ENCODE measurements at places on chromosomes 4 and X. TPM values are rescaled to one million over a fixed set of nuclear protein-coding genes. Genes with fewer than 3 reads are reported as not detected.

Gene HSFX2
- total RNA-seq, result 0.77 TPM

DNA sequence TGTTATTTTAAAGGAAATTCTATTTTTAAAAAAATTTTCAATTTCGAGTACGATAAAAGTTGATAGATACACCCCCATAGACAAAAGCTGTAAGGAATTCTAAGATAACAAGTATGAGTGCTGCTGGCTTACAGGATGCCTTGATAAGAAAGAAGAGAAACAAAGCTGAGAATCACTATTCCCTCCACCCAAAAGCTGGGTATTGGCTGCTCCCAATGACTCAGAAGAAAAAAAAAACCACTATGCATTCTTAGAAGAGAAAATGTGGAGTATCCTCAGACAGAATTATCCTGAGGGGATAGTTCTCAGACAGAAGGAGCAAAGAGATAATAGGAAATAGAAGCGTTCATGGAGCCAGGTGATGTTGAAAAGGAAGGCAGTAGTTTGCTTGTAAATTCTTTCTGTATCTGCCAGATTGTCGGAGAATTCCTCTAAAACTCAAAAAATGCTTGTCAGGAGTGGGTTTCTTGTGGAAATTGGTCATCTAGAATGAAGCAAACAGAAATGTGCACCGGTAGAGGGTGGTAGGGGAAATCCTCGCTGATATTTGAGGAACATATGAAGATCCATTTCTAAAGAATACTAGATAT is 217.5 kb upstream of the ADAMTS3 start:
- no peaks in the 10 kb centered on the region for H3K36me3 ChIP-seq
- no peak overlapping the region for H3K4me3 ChIP-seq
- no peak overlapping the region for H3K27ac ChIP-seq
- H3K4me1 ChIP-seq, result no peaks in the 10 kb centered on the region

- H3K4me3 ChIP-seq, result no peak overlapping the region
- H3K27me3 ChIP-seq, result no peaks in the 10 kb centered on the region
- H3K4me1 ChIP-seq, result peaks cover 22% of the 10 kb centered on the region
- no peak for DNase-seq
- H3K36me3 ChIP-seq, result no peaks in the 10 kb centered on the region
Observed at GRCh38 chrX:108415146-108415545, 23.1 kb downstream of the COL4A6 start.

GRCh38 chrX:41382714-41383645 is 49.0 kb downstream of the DDX3X start:
- H3K4me3 ChIP-seq, result no peak overlapping the region
- H3K27ac ChIP-seq, result no peak overlapping the region
- DNase-seq, result no peak
- H3K27me3 ChIP-seq, result no peaks in the 10 kb centered on the region

DNA sequence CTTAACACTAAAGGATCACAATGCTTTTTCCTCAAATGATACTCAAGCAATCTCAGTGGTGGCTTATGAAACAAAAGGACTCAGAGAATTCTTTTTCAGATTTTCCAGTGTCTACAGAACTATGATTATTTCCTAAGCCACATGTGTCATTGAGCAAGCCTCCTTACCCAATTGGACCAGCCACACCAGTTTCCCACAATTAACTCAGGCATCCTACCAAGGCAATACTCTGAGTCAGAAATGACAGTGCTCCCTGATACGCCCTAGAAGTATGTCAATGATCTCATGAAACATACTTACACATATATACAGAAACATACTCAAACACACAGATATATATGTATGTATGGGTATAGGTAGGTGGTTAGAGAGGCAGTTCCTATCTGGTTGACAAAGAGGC is 4.8 kb downstream of the ADAMTS3 start:
- H3K4me1 ChIP-seq, result peaks cover 8% of the 10 kb centered on the region
- H3K36me3 ChIP-seq, result no peaks in the 10 kb centered on the region
- H3K4me3 ChIP-seq, result no peak overlapping the region
- no peaks in the 10 kb centered on the region for H3K27me3 ChIP-seq

GRCh38 chr4:64796581-64796980 is 387.3 kb upstream of the TECRL start:
- no peaks in the 10 kb centered on the region for H3K36me3 ChIP-seq
- no peak overlapping the region for H3K4me3 ChIP-seq
- no peaks in the 10 kb centered on the region for H3K4me1 ChIP-seq
- H3K27ac ChIP-seq, result no peak overlapping the region
- no peak for DNase-seq
- H3K27me3 ChIP-seq, result no peaks in the 10 kb centered on the region

DNA sequence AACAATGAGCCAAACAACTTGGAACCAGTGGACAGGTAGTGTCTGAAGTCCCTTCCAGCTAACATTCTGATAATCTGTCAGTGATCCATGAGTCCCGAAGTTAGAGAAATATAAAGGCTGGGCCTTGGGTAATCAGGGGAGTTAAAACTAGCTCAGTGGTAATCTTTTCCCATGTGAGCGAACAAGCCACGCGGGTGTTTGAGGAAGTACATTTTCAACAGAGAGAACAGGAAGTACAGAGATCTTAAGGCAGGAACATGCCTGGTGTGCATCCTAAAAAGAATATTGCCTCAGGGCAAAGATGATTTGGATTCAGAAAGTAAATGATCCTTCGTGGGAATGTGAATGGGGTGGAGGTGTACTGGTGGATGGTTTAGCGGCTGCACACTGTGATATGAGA is 42.9 kb downstream of the FNIP2 start:
- H3K4me1 ChIP-seq, result no peaks in the 10 kb centered on the region
- no peaks in the 10 kb centered on the region for H3K27me3 ChIP-seq
- H3K27ac ChIP-seq, result no peak overlapping the region
- no peak overlapping the region for H3K4me3 ChIP-seq

GRCh38 chrX:7170898-7171297 is 22.9 kb upstream of the PUDP start:
- no peaks in the 10 kb centered on the region for H3K4me1 ChIP-seq
- H3K27ac ChIP-seq, result no peak overlapping the region
- DNase-seq, result no peak
